HS-27A (cell line): ENCODE measurements at places on chromosomes 12 and 14.

DNA sequence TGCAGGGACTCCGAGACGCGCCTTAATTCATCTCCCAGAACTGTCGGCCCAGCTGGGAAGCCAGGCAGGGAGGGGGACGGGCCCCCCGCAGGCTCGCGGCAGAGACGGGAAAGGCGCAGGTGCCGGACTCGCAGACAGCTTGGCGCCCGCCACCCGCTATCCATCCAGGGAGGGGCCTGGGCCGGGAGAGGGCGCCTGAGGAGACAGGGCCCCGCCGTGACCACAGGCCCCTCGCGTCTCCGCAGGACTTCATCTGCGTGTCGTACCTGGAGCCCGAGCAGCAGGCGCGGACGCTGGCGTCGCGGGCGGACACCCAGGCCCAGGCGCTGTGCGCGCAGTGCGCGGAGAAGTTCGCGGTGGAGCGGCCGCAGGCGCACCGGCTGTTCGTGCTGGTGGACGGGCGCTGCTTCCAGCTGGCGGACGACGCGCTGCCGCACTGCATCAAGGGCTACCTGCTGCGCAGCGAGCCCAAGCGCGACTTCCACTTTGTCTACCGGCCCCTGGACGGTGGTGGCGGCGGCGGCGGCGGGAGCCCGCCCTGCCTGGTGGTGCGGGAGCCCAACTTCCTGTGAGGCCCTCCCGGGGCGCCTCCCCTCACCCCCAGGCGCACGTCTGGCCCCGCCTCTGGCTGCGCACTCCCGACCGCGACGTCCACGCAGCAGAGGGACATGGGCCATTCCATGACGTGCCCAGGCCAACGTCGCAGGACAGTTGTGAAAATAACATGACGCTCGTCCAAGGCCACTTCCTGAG lies 60.6 kb downstream of the LGMN start:
- DNase-seq = no peak

DNA sequence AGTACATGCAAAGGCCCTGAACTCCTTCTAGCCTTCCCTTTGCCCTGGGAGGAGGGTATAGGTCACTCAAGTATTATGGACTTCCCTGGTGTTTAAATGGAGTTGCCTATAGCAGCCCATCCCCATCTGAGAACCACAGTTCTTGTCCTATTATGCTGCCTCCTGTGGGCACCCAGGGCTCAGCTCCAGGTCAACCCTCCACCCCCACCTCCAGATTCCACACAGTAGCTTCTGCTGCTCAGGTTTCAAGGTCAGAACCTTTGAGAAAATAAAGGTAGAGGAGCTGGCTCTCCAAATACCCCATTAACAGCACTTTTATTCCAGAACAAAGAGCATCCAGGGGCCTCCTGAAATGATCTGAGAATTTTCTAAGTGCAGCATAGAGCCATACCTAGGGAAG lies 57.4 kb downstream of the ACTN1 start:
- DNase-seq = no peak

- DNase-seq = no peak
Measured at GRCh38 chr14:92939699-92940098, 16.7 kb downstream of the CHGA start.

GRCh38 chr12:59059088-59059935 lies 139.0 kb upstream of the LRIG3 start:
- no peak for DNase-seq

DNA sequence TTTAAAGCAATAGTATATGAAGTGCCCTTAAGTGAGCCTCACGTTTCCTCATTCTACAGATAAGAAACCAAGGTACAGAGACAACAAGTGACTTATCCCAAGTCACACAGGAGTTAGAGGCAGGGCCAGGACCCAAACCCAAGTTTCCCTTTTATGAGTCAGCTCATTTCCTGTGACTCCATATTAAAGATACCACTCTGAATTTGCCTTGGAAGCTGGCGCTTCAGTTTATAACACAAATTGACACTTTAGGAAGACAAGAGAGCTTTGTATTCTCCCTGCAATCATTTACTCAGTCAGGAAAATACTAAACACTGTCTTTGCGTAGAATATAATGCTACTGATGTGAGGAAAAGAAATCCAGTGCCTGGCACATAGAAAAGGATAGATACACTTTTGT lies 43.2 kb downstream of the MYBPC1 start:
- no peak for DNase-seq

- DNase-seq = no peak
Measured at GRCh38 chr12:118689793-118690192, 291.5 kb upstream of the SRRM4 start.
